ENCODE measurements at places on chromosomes 1 and 21. TPM values are rescaled to one million over a fixed set of nuclear protein-coding genes. Genes with fewer than 3 reads are reported as not detected.
A peak's percentile ranks its signal among the peaks of the same experiment; 100 is the strongest.

The SIK1 gene
- polyA plus RNA-seq: 7.7 TPM

The SLC35F3 gene
- polyA plus RNA-seq: 1.3 TPM

The C1orf141 gene
- polyA plus RNA-seq: not detected

GRCh38 chr1:188582911-188583532 is 1754.3 kb downstream of the PLA2G4A start:
- DNase-seq: no peak

- peak; percentile 58 for DNase-seq
These were observed 219.1 kb upstream of the ZC3H12A start for GRCh38 chr1:37255136-37255795.

Data from hepatocyte (in vitro differentiated cells).